CD8-positive, alpha-beta memory T cell (primary cell): ENCODE measurements at places on chromosomes 11 and 22. TPM values are rescaled to one million over a fixed set of nuclear protein-coding genes. Genes with fewer than 3 reads are reported as not detected.

Gene DENND6B
- total RNA-seq: 3.9 TPM

Gene MS4A15
- not detected for total RNA-seq

DNA sequence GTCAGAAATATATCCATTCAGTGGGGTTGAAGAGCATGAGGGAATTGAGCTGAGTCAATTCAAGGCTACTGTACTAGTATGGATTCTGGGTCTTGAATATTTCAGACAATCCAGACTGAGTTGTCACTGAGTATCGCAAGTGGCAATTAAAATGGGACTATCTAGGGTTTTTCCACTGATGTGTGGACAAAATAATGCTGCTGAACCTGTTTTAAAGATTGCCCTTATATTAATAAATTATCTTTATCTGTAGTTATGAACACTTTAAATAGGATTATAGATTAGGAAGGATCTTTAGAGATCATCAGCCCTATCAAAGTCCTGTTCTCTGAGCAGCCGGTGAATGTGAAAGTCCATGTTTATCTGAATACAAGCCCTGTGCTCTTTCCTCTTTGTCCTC, 478.3 kb upstream of the KIRREL3 start:
- no peak overlapping the region for H3K4me3 ChIP-seq
- H3K27ac ChIP-seq: no peak overlapping the region
- H3K36me3 ChIP-seq: no peaks in the 10 kb centered on the region
- H3K27me3 ChIP-seq: no peaks in the 10 kb centered on the region

Gene TSGA10IP
- not detected for total RNA-seq

Gene BAD
- 40.9 TPM for total RNA-seq

- H3K4me1 ChIP-seq: no peaks in the 10 kb centered on the region
- DNase-seq: no peak
- H3K27me3 ChIP-seq: no peaks in the 10 kb centered on the region
Observed at GRCh38 chr11:70628176-70628854, 230.0 kb downstream of the CTTN start.

Gene SLC7A4
- total RNA-seq: 0.37 TPM

Gene PGR
- total RNA-seq: not detected

Gene RRAS2
- 72.6 TPM for total RNA-seq

Gene CASP12
- not detected for total RNA-seq

DNA sequence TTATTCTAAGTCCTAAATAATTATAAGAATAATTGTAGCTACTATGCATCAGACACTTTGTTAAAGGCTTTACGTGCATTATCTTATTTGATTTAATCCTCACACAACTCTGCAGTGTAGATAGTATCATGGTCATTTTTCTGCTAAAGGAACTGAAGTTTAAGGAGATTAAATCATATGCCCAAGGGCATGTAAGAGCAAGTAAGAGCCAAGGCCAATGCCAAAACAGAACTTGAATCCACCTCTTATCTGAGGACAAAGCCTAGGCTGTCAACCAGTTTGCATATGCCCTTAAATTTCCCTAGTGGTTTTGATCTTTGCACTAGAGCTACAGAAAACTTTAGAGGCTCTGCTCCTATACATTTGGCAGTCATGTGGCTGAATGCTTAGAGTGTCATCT, 65.6 kb upstream of the OR5AK2 start:
- no peak overlapping the region for H3K27ac ChIP-seq
- H3K36me3 ChIP-seq: no peaks in the 10 kb centered on the region
- no peaks in the 10 kb centered on the region for H3K27me3 ChIP-seq
- DNase-seq: no peak

Gene BIRC2
- 40.3 TPM for total RNA-seq

DNA sequence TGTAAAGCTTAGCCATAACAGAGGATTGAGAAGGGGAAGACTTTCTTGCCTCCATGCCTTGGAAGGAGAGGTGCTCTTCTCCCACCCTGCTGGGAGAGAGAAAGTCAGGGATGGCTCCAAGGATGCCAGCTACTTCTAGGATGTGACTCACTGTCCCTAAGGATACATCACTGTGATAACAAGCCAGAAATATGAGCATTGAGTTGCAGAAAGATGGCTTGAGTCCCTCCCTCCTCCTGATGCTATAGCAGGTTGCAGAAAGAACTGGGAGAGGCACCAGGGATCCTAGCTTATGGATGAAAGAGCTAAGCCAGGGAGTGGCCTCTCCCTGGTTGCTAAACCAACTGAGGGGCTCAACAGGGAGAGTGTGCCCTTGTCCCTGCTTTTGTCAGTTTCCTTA, 27.8 kb upstream of the FJX1 start:
- no peak overlapping the region for H3K4me3 ChIP-seq
- no peak overlapping the region for H3K27ac ChIP-seq
- DNase-seq: no peak
- no peaks in the 10 kb centered on the region for H3K4me1 ChIP-seq
- no peaks in the 10 kb centered on the region for H3K36me3 ChIP-seq

DNA sequence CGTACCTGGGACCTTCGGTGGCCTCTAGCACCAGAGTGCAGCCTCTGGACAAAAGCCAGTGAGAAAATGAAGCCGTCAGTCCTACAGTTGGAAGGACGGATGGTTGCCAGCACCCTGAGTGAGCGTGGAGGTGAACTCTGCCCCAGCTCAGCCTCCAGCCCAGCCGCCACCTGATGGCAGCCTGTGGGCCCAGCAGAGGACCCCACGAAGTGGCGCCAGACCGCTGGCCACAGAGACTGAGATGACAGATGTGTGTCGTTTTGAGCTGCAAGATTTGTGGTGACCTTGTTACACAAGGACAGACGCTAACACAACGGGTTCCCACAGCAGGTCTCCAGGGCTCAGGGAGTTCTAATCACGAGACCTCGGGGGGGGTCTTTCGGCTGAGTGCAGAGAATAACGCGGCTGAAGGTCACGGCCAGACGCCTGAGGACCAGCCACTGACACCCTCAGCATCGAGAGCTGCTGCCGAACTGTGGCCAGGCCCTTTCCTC, 75.0 kb downstream of the BRD1 start:
- H3K4me1 ChIP-seq: no peaks in the 10 kb centered on the region
- H3K4me3 ChIP-seq: no peak overlapping the region
- H3K36me3 ChIP-seq: no peaks in the 10 kb centered on the region

- H3K27ac ChIP-seq: no peak overlapping the region
- no peaks in the 10 kb centered on the region for H3K4me1 ChIP-seq
- DNase-seq: no peak
- H3K4me3 ChIP-seq: no peak overlapping the region
- H3K27me3 ChIP-seq: no peaks in the 10 kb centered on the region
- no peaks in the 10 kb centered on the region for H3K36me3 ChIP-seq
Observed at GRCh38 chr11:41309111-41309522, 150.3 kb downstream of the LRRC4C start.

- peaks cover 7% of the 10 kb centered on the region for H3K27me3 ChIP-seq
- H3K4me3 ChIP-seq: no peak overlapping the region
- H3K36me3 ChIP-seq: no peaks in the 10 kb centered on the region
- H3K4me1 ChIP-seq: no peaks in the 10 kb centered on the region
- DNase-seq: no peak
Observed at GRCh38 chr22:36608987-36609386, 80.0 kb upstream of the EIF3D start.

- no peaks in the 10 kb centered on the region for H3K36me3 ChIP-seq
- DNase-seq: no peak
- H3K4me3 ChIP-seq: no peak overlapping the region
- no peaks in the 10 kb centered on the region for H3K27me3 ChIP-seq
- no peaks in the 10 kb centered on the region for H3K4me1 ChIP-seq
- no peak overlapping the region for H3K27ac ChIP-seq
Observed at GRCh38 chr22:41757502-41757901, 43.0 kb upstream of the CCDC134 start.

DNA sequence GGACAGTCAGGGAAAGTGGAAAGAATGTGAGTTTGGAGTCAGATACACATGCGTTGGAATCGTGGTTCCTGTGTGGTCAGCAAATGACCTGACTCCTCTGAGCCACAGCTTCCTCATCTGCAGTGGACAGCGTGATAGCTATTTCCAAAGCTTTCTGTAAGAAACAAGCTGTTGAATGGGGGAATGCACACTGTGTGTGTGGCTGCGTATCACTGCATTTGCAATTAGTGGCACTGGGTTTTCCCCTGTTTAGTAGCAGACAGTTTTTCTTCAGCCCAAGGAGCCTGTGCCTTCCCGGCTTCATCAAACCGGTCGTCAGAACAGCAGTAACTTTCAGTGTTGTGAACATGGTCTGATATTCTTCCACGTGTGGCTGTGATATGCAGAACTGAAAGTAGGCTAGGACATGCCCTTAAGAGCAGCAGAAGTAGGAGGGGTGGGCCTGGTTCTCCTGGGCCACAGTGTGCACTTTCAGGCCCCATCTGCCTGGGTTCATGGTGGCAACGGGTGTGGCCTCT, 121.5 kb downstream of the RRAS2 start:
- H3K27ac ChIP-seq: no peak overlapping the region
- no peak overlapping the region for H3K4me3 ChIP-seq
- DNase-seq: no peak
- no peaks in the 10 kb centered on the region for H3K36me3 ChIP-seq

- H3K4me3 ChIP-seq: peak overlapping the region; percentile 85
- H3K27ac ChIP-seq: peak overlapping the region; percentile 91
- H3K4me1 ChIP-seq: peaks cover 45% of the 10 kb centered on the region
- H3K27me3 ChIP-seq: no peaks in the 10 kb centered on the region
- peaks cover 31% of the 10 kb centered on the region for H3K36me3 ChIP-seq
- DNase-seq: peak; percentile 50
Observed at GRCh38 chr11:65116370-65117205, 913 bp downstream of the ZNHIT2 start.

GRCh38 chr11:48093795-48094642, 113.7 kb downstream of the PTPRJ start:
- no peaks in the 10 kb centered on the region for H3K27me3 ChIP-seq
- no peaks in the 10 kb centered on the region for H3K36me3 ChIP-seq
- DNase-seq: no peak
- no peak overlapping the region for H3K4me3 ChIP-seq
- no peak overlapping the region for H3K27ac ChIP-seq

- peak; percentile 39 for DNase-seq
- H3K4me1 ChIP-seq: no peaks in the 10 kb centered on the region
- no peak overlapping the region for H3K27ac ChIP-seq
- no peak overlapping the region for H3K4me3 ChIP-seq
Observed at GRCh38 chr11:71489311-71490043, 36.5 kb downstream of the NADSYN1 start.

DNA sequence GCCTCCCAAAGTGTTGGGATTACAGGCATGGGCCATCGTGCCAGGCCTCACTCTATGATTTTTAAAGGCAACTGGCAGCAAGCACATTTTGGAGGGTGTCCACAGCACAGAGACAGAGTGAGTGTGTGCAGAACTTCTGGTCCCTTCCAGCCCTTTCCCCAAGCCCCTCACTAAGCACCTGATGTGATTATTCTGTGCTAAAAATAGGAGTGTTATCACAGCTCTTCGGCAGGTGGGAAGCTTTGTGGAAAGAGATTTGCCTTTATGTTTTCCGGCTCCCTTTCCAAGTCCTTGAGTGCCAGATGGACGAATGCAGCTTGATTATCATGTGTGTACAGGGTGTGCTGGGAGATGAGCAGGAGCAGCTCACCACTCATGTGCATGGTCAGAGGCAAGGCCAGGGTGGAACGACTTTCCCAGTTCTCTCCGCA, 310.8 kb downstream of the DDX10 start:
- DNase-seq: no peak
- no peaks in the 10 kb centered on the region for H3K4me1 ChIP-seq
- no peaks in the 10 kb centered on the region for H3K36me3 ChIP-seq
- no peaks in the 10 kb centered on the region for H3K27me3 ChIP-seq
- H3K27ac ChIP-seq: no peak overlapping the region

- H3K4me3 ChIP-seq: no peak overlapping the region
- H3K27ac ChIP-seq: no peak overlapping the region
- no peaks in the 10 kb centered on the region for H3K27me3 ChIP-seq
Observed at GRCh38 chr11:65866509-65867283, 5.9 kb downstream of the EFEMP2 start.

Gene CBLIF
- not detected for total RNA-seq

DNA sequence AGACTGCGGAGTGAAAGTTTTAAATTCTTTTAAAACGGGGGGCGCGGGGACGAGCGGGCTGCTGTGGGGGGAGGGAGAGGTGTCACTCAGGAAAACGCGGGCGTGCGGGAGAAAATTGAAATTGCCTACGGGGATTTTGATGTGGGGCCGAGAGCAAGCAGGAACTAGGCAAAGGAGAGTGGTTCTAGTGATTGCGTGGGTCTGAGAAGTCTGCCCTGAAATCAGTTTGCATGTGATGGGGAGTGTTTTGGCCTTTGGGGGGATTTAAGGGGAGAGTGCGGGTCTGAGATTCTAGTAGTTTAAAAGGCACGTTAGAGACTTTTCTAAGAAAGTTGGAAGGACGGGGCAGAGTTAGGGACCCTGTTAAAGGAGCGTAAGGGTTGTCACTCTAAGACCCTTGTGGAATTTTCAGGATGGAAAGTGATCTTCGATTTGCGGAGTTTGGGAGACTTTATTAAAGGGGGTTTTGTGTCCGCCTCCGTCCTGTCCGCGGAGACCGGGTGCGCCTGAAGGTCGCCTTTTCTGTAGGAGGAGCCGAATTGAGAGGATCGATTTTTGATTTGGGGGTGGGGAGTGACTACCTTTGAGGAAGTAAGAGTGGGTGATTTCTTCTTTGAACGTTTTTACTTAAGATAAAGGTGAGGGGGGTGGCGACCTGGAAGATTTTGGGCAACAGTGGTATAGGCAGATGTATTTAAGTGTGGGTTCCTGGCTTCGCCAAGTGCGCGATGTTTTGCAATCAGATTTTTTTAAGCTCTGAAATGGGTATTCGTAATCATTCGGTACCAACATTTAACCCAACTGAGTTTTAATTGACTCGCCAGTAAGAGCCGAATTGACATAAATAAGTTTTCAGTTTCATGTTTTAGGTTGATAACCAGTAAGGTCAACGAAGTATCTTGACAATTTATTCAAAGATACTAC, 1.1 kb downstream of the EED start:
- H3K27me3 ChIP-seq: no peaks in the 10 kb centered on the region
- no peaks in the 10 kb centered on the region for H3K36me3 ChIP-seq
- DNase-seq: no peak
- peak overlapping the region; percentile 96 for H3K27ac ChIP-seq
- peaks cover 47% of the 10 kb centered on the region for H3K4me1 ChIP-seq

DNA sequence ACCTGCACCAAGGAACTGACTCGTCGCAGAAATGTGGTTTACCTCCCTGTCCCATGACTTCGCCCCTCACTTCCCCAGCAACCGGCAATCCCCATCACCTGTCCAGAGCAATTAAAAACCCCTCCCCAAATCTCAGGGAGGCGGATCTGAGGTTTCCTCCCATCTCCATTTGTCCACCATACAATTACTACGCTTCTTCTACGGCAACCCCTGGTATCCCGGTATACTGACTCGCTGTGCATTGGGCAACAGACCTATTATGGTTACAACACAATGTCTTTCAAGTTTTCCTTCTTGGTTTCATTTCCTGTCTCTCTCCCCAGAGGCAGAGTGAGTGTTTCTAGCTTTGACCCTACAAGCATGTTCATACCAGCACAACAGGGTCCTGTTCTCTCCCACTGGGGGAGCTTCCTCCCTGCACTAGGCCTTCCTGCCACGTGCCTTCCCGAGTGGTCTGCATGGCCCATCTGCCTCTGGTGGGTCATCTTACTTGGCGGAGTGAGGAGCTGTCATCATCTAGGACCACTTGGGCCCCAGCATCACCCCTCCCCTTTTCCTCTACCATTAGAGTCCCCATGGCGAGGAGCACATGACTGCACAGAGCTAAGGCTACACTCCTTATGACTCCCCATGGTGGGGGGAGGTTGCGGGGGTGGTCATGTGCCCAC, 30.3 kb upstream of the NAP1L4 start:
- peaks cover 35% of the 10 kb centered on the region for H3K36me3 ChIP-seq
- H3K4me1 ChIP-seq: peaks cover 25% of the 10 kb centered on the region
- no peak overlapping the region for H3K4me3 ChIP-seq
